ENCODE measurements at places on chromosomes 5 and 9. TPM values are rescaled to one million over a fixed set of nuclear protein-coding genes. Genes with fewer than 3 reads are reported as not detected.

ANGPTL2 gene
- total RNA-seq: 19.0 TPM

CYSRT1 gene
- 0.30 TPM for total RNA-seq

PTPN3 gene
- total RNA-seq: 0.30 TPM

HMGCS1 gene
- 189 TPM for total RNA-seq

MRNIP gene
- total RNA-seq: 14.5 TPM

TLR4 gene
- 0.30 TPM for total RNA-seq

GRM6 gene
- not detected for total RNA-seq

SLC27A6 gene
- under 0.01 TPM for total RNA-seq

PKD2L2 gene
- total RNA-seq: not detected

CNTNAP3B gene
- total RNA-seq: 29.5 TPM

TMEM161B gene
- total RNA-seq: 17.1 TPM

DHX29 gene
- total RNA-seq: 44.7 TPM

TTLL11 gene
- 4.6 TPM for total RNA-seq

IL5 gene
- total RNA-seq: not detected

Data from smooth muscle cell of the umbilical artery (primary cell).